Airway epithelial cell (primary cell): ENCODE measurements at places on chromosomes 5 and 9. TPM values are rescaled to one million over a fixed set of nuclear protein-coding genes. Genes with fewer than 3 reads are reported as not detected.

Gene LCN2
- 24.7 and 33.4 TPM in 2 replicates for total RNA-seq

Gene GTF2H2C
- total RNA-seq: 15.0 and 16.4 TPM in 2 replicates

Gene GRIN3A
- not detected in 2 replicates for total RNA-seq

Gene SOHLH1
- not detected in 2 replicates for total RNA-seq

Gene FRMPD1
- total RNA-seq: under 0.01 TPM in 1 of 2 replicates, not detected in the other

Gene SARDH
- 0.21 and 0.79 TPM in 2 replicates for total RNA-seq

Gene IFNB1
- total RNA-seq: not detected in 2 replicates
